ENCODE measurements at places on chromosomes 4 and X.

DNA sequence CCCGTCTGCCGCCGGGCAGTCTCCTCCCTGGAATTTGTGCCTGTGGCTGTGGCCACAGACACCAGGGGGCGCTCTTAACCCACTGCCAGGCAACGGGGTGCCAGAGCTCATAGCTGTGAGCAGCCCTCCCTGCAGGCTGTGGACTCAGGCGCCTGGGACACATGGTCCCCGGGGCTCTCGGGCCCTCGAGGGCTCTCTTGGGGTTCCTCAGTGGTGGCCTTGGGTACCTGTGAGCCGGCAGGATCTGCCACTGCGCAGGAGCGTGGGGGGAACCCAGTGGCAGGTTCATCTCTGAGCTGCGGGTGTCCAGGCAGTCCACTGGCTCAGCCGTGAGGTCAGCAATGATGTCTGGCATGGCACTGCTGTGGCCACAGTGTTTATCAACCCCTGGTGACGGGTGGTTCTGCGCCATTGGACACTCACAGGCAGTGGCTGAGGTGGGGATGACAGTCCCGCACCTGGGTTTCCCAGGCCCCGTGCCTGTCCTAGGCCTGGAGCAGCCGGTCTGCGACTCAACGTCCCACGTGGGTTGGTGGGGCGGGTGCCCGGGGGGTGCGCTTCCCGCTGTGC lies 37.2 kb downstream of the PCGF3 start:
- DNase-seq: no peak

DNA sequence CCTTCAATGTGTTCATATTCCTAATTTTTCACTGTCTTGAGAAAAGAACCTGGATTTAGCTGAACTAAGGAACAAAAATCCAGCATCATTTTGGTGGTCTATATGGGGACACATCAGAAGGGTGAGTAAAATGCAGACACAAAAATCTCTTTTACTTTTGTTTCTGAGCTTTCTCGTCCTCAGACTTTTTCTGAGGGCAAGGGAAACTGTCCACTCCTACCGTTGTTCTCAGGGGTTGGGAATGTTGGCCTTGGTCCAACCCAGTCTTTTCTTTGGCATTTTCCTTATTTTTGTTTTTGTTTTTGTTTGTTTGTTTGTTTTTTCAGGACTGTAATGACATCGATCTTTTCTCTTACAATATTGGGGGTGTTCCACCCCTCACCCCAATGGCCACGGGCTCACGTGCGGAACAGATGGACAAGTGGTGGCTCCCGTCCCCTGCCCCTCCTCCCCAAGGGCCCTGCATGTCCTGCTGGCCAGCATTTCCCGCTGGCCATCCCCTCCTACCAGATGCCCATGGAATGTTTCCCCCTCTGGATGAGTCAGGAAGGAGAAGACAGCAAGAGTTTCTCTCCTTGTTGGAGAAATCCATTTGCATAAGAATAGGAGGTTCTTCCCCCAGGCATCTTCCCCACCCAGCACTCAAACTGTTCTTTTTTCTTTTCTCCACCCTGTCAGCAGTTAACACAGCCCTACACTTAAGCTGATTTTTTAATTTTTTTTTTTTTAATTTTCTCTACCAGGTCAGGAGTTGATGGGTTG lies 305.4 kb upstream of the NDST4 start:
- no peak for DNase-seq

DNA sequence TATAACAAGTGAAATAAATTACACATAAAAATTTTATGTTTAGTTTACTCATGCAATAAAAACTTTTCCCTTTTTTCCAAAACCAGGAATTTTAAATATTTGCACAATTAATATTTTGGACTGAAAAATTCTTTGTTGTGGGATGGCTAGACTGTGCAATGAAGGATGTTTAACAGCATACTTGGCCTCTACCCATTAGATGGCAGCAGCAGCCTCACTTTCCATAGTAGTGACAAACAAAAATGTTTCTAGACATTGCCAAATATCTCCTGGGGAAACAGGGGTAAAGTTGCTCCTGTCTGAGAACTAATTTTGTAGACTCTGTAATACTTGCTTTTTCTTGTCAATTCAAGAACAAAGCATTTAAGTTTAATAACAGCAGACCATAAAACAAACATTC lies 49.8 kb downstream of the SCLT1 start:
- DNase-seq: no peak

GRCh38 chr4:118889312-118889691 lies 648 bp downstream of the SYNPO2 start:
- no peak for DNase-seq

DNA sequence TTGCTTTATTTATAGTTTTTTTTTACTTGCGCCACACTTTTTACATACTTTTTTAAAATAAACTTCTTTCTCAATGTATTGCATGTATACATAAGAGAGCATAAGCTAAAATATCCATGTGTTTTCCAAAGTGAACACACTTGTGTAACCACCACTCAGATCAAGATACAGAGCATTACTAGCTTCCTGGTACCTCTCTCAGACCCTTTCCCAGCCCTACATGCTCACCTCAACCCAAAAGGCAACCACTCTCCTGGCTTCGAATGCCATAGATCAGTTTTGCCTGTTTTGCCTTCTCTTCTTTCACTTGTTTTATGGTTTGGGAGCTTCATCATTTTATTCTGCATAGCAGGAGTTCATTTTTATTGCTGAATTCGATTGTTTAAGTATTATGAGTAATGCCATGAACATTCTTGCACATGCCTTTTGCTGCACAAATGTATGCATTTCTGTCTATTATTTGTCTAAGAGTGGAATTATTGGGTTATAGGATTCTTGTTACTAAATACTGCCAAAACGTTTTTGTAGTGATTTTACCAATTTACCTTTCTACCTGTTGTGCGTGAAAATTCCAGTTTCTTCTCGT lies 45.9 kb upstream of the NUDT6 start:
- no peak for DNase-seq

GRCh38 chrX:41514179-41514578 lies 67.0 kb downstream of the NYX start:
- no peak for DNase-seq

DNA sequence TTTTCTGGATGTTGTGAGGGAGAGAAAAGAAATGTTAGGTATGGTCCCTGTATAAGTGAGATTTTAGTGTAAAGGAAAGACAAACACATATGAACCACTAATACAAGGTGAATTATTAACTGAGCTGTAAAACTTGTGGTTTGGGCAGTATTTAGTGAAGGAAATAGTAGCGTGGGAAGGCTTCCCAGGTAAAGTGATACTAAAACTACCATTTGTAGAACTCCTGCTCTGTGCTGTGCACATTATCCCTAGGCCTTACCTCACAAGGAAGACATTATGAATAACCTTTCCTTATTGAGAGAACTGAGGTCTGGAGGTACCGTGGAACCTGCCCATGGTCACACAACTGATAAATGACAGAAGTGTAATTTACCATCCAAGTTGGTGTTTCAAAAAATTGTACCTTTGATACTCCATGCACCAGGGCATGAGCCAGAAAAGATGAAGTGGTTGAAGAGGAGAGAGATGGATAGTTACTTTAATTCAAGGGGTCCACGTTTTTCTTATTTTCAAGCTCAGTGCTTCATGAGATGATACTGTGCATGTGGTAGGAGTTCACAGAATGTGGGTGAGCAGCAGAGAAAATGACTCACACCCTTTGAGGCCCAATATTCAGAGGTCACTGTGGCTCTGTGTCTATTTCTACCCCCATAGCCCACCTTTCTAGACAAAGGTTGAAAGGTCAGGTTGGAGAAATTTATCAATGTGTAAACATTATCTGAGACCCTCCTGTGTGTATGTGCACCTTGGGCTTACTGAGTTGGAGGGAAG lies 2.6 kb upstream of the VSIG4 start:
- DNase-seq: no peak

GRCh38 chr4:35926788-35927187 lies 317.5 kb downstream of the ARAP2 start:
- no peak for DNase-seq

- no peak for DNase-seq
Observed at GRCh38 chrX:41824551-41824950, 98.8 kb downstream of the CASK start.

GRCh38 chr4:112830753-112831386 lies 193.9 kb downstream of the LARP7 start:
- no peak for DNase-seq

DNA sequence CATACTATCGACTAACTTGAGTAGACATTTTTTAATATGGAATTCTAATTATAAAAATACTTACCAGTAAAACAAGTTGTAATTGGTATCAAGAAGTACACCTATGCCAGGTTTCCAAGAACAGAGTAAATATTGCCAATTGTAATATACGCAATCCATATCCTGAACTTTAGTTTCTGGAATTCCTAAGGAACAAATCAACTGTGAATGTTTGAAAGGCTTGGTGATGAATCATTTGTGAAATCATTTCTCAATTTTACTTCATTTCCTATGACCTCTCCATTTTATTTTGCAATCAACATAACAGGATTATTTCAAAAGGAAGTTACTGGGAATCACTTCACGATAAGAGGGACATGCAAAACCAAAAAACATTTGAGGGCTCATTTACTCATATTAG lies 3.7 kb downstream of the IL13RA2 start:
- DNase-seq: no peak

DNA sequence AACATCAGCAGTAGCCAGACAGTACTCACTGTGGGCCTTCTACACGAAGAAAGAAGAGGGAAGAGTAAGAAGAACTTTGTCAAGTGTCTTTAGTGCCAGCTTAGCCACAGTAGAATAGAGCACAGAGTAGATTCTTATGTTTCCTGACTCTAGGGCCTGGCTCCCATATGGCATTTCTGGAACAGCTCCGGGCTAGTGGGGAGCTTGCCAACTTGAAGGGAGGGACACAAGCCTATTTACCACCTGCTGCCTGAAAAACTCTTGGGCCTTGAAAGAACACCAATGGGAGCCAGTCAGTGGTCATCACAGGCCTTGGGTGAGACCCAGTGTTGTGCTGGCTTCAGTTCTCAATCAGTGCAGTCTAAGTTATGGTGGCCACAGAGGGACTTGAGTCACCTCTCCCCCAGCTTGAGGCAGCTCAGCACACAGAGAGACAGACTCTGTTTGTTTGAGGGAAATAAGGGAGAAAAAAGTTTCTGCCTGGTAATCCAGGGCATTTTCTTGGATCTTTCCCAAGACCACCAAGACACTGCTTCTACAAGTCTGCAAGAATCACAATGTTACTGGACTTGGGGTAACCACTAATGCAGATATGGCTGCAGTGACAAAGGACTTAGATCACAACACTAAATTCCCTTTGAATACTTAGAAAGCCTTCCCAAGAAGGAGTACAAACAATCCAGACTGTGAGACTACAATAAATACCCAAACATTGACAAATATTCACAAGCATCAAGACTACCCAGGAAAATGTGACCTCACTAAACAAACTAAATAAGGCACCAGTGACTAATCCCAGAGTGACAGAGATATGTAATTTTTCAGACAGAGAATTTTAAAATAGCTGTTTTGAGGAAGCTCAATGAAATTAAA lies 261.0 kb upstream of the NDST3 start:
- no peak for DNase-seq

DNA sequence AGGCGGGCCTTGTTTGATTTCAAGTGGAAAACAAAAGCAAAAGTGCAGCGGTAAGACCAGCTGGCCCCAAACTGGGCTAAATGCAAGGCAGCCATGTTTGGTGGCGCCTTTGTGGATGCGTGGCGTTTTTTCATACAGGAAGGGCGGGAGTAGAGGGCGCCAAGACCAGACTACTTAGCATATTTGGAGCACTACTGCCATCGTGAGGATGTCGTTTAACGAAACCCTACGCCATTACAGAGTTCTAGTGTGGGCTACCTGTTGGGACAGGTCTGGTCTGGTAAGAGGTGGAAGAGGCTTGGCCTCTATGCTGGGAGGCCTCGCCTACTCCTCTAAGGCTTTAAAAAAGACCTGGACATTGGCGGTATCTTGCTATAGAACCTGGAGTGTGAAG lies 230.7 kb upstream of the STK26 start:
- peak; percentile 75 for DNase-seq

DNA sequence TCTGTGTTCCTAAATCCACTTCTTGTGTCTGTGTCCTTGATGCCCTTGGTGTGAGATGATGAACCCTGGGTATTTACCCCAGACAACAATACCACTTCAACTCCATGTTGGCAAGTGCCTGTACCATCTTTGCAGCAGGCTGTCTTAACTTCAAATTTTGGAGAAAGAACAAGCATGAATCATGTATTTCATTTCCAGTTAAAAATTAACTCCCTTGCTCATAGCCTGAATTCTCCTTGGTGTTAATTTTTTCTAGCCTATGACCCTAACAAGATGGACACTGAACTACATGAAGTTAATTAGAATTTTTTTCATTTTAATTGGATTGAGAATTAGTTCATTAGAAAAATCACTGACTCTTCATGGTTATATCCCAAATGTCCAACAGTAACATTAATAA lies 267.8 kb upstream of the INTU start:
- DNase-seq: no peak

- DNase-seq: no peak
Observed at GRCh38 chr4:24736066-24736465, 59.3 kb upstream of the SOD3 start.

DNA sequence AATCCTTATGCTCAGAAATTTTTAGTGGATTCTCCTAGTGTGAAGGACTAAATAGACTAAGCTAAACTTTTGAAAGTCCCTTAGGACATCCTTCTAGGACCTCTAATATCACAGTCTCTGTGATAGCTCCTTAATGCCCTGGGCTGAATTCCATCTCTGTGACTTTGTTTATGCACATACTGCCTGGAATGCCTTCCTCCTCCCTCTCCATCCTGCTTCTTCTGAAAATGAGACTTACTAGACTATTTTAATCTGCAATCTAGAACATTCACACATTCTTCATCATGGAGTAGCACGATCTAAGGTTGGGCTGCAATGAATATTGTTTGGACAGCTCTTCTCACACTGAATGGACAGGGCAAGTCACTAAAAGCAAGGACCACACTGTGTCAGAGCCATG lies 65.0 kb upstream of the MSX1 start:
- DNase-seq: no peak

DNA sequence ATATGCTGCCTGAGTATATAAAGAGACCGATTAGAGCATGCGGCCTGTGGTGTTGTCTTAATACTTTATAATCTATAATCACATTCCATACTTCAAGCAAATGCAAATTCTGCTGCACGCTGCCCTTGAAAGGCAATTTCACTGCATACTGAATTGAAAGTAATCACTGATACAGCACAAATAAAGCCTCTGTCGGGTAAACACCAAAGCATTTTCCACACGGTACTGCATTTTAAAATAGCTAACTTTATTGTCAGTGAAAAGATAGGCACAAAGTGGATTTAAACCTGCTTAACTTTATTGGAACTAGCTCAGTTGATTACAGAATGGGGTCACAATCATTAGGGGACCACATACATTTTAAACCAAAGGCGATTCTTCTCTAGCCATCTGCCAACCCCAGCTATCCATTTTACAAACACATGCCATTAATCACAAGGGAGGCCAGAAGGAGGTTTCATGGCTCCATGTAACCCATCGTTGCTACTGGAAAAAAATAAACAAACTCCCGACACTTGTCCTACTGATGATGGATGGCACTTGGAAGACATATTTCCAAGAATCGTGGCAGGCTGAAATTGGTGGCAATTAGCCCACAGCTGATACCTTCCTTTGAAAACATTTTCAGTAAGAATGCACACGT lies 65.9 kb downstream of the AMOT start:
- DNase-seq: no peak

- no peak for DNase-seq
Observed at GRCh38 chrX:106730401-106730800, 3.9 kb downstream of the RNF128 start.

GRCh38 chr4:75565481-75565880 lies 9.6 kb downstream of the ODAPH start:
- no peak for DNase-seq

GRCh38 chr4:165512424-165512823 lies 133.6 kb downstream of the CPE start:
- no peak for DNase-seq

GRCh38 chr4:136818811-136819330 lies 713.4 kb downstream of the PCDH18 start:
- DNase-seq: no peak

All from NCI-H1417 treated with DMSO at 0.1 percent for 48 hours (cell line).